ENCODE measurements at places on chromosomes 13 and 19.

DNA sequence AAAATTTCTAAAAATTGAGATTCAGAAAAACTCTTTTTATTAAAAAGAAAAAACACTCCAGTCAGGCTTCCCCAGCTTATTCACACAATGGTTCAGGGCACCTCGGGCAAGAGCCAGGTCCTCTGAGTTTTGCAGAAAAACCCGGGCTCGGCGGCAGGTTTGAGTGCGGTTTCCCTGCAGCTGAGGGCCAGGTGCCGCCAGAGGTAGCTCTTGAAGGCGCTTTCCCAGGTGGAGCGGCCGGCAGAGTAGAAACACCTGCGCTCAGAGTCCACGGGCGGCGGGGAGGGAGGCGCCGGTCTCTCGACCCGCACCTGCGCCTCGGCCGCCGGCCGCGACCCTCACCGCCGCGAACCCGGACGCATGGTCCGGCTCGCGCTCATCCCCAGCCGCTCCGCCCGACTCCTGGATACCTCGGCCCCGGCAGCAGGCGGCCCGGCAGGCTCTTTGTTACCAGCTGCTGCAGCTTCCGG, 444 bp downstream of the PROSER1 start:
- DNase-seq: no peak

DNA sequence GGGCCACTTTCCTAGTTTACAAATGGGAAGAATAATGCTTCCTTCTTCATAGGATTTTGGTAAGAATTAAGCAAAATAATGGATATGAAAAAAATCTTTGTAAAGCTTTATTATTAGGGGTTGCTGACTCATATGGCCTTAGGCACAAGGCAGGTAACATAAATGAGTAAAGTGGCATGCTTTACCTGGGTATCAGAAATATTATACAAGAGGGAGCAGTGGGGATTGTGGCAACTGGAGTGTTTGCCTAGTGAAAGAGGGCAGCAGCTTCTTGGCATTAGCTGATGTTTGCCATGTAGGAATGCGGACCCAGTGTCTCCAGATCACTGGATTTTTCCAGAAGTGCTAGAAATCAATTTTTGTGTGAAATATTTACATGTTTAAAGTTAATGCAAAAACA, 19.5 kb downstream of the WDFY2 start:
- DNase-seq: no peak

- no peak for DNase-seq
These were observed 30.7 kb downstream of the PDS5B start for GRCh38 chr13:32616883-32617511.

DNA sequence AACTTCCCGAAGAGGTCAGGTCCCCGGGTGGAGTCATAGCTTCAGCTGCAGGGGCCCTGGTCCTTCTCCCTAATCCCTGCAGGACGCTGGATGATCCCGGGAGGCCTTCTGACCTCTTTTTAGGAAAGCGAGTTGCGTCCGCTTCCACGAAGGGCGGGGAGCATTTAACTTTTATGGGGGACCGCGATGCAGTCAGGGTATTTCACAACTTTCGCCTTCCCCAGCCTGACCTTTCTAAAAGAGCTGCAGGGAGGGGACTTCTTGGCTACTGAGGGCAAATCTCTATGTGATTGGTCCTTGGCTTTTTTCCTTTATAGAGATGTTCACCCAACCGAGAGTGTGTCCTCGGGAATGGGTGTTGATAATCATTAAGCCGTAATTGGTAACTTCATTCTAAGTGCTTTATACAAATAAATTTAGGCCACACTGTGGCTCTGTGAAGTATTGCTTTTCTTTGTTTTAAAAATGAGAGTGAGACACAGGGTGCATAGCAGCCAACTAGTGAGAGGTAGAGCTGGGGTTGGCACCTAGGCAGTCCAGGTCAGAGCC, 778 bp downstream of the ZNF230 start:
- DNase-seq: no peak

DNA sequence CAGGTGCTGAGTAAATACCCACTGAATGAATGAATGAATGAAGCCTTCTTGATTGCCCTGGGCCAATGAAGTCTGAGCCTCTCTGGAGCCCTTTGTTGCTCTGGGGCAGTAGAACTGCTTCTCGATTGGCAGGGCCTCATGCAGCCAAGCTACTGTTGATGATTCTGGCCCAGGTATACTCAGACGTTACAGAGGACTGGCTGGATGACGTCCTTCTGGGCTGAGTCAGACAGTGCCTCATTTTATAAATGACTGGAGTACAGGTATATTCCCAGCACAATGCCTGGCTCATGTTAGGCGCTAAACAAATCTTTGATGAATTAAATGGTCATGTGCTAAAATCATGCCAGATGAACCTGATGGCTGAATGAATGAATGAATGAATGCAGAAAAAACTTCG, 243.8 kb upstream of the MAB21L1 start:
- no peak for DNase-seq

GRCh38 chr19:58409010-58409790, 751 bp downstream of the ZNF584 start:
- DNase-seq: no peak

- no peak for DNase-seq
These were observed 6.3 kb downstream of the C19orf12 start for GRCh38 chr19:29708554-29709439.

DNA sequence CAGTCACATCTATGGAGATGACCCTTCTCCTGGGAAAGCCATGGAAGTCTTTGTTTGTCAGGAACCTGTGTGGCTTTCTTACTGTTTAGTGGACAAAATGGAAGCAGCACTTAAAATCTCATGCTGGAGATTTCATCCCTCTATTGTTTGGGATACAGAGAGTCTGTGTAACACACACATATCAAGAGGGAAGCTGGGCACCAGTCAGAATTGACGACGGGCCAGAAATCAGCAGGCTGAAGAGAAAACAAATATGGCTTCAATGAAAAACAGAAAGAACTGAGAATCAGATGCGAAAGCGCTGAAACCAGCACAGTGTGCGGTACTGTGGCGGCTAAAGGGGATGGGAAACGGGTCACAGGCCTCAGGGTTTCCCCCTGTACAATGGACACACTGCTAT, 72.2 kb upstream of the WASF3 start:
- no peak for DNase-seq

GRCh38 chr19:17244618-17245534, 843 bp downstream of the NR2F6 start:
- DNase-seq: no peak

GRCh38 chr19:54576411-54576976, 2.9 kb downstream of the LILRA2 start:
- DNase-seq: no peak

GRCh38 chr19:48340995-48341394, 15.6 kb downstream of the EMP3 start:
- DNase-seq: no peak

DNA sequence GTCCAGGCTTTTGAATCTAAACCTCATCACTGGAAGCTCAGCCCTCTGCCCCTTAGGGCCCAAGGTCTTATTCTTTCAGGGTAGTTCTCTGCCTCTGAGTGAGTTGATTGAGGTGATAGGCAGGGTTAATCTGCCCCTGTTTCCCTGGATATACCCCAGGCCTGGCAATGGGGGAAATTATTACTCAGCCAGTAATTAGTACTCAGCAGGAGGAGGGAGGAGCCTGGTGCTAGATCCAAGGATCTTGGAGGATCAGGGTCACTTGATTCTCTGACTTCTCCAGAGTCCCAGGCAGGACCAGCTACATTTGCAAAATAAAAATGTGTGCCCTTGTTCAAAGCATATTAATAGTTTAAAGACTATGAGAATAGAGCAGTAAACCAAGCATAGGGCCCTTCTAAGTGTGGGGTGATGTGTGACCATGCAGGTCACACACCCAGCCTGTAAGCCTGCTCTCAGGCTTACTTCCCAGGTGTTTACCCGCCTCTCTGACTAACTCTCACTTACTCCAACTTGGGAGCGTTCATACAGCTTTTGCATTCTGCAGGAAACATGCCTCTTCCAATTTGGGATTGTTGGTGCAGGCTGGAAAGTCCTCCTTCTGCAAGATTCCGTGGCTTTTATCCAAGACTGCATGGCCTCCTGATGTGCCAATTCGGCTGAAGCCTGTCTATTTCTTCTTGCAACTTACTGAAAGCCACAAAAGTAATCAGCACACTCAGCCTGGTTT, 7.9 kb upstream of the STK24 start:
- no peak for DNase-seq

GRCh38 chr19:3370728-3371591, 4.6 kb downstream of the NFIC start:
- no peak for DNase-seq

GRCh38 chr13:110018009-110018408, 231.6 kb upstream of the IRS2 start:
- DNase-seq: no peak

DNA sequence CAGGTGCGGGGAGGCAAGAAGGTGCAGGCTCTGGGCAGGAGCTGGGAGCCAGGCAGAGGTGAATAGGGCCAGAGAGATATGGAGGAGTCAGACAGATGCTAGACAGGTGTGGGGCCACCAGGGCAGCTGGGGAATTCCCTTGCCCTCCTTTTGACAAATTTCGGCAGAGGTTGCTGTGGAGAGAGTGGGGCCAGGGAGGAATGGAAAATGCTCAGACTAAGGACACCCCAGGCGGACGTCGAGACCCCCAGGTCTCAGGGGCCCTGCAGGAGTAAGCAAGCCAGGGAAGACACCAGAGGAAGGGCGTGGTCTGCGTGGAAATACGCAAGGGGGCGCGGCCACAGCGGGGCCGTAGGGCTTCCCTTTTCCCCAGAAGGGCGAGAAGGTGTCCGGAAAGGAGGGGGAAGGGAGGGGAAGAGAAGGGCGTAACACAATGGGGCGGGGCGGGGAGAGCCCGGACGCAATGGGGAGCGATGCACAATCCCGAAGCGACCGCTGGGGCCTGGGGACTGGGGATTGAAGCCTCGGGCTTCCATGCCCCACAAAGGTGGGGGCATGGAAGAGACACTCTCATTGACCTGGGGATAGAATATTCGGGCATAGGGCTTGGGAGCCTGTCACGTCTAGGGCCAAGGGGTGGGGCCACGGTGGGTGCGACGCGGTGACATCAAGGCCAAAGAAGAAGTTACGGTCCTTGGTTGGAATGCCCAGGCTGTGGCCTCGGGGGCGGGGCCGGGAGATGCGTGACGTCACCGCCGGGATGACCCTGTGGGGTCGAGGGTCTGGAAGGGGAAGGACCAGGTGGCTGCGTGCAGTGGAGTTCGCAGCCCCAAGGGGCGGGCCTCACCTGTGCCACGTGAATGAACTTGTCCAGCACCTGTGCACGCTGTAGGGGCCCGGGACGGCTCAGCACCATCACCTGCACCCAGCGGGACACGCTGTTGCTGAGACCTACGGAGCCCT, 8.2 kb downstream of the RASGRP4 start:
- no peak for DNase-seq

DNA sequence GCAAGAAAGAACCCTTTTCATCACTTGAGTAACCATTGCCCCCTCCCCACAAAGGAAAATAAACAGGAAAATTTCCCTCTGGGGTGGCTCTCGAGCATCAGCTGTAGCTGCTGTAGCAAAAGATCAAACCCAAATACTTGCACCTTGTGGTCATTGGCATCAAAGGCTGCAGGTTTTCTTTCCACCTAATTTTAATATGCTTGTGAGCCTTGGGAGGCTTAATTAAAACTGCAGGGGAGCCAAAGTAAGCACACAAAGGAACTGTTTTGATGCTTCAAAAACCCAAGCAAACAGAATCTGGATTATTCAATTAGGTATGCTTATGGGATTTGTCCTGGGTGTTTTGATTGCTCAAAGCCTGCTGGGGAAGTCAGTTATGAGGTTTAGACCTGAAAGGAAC, 119.5 kb downstream of the SHISA2 start:
- DNase-seq: no peak

GRCh38 chr13:113365583-113365970, 1.6 kb upstream of the GRTP1 start:
- DNase-seq: no peak

GRCh38 chr13:44730851-44731250, 154.7 kb upstream of the TSC22D1 start:
- no peak for DNase-seq

- no peak for DNase-seq
These were observed 2.8 kb downstream of the RNF113B start for GRCh38 chr13:98174307-98174706.

DNA sequence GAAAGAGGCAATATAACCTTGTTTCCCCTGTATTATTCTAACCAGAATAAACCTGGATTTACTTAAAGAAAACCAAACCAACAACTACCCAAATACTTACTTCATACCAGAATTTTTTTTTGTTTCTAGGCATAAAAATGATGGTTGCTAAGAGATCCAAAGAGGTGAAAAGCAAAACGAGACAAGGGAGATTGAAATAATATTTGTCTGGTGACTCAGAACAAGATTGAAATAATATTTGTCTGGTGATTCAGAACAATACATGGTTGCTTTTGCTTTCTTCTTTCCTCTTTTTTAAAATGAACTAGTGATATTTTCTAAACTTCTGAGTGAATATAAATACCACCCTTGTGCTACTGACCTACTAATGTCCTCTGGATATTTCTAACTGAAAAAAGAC, 592.9 kb downstream of the KCTD12 start:
- no peak for DNase-seq

GRCh38 chr19:11324079-11324661, 15.3 kb downstream of the RAB3D start:
- DNase-seq: peak; percentile 25

GRCh38 chr19:32373585-32374295, 28.3 kb downstream of the ZNF507 start:
- no peak for DNase-seq

- no peak for DNase-seq
These were observed 136.0 kb upstream of the USP29 start for GRCh38 chr19:56983804-56984203.

GRCh38 chr19:28394725-28395124, 818.2 kb downstream of the UQCRFS1 start:
- no peak for DNase-seq

- no peak for DNase-seq
These were observed 61.4 kb downstream of the RFX2 start for GRCh38 chr19:6048793-6049405.

- DNase-seq: no peak
These were observed 9.3 kb downstream of the ZNF444 start for GRCh38 chr19:56150358-56150757.

DNA sequence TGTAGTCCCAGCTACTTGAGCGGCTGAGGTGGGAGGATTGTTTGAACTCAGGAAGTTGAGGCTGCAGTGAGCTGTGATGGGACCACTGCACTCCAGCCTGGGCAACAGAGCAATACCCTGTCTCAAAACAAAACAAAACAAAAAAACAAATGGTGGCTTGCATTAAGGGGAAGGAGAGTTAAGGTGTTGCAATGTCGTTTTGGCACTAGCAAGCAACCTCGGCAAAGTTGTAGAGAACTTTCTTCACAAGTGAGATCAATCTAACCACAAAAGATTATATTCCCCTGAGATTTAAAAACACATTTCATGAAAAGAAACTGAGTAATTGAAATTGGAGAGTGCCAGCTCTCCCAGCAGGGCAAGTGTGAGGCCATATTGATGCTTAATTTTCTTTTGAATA, 153.7 kb downstream of the KLF5 start:
- DNase-seq: no peak

GRCh38 chr19:4633140-4633967, 6.0 kb upstream of the TNFAIP8L1 start:
- no peak for DNase-seq
